ENCODE measurements at places on chromosomes 2 and 18.

- DNase-seq, result no peak
Observed at GRCh38 chr2:119088416-119088815, 70.1 kb downstream of the C1QL2 start.

DNA sequence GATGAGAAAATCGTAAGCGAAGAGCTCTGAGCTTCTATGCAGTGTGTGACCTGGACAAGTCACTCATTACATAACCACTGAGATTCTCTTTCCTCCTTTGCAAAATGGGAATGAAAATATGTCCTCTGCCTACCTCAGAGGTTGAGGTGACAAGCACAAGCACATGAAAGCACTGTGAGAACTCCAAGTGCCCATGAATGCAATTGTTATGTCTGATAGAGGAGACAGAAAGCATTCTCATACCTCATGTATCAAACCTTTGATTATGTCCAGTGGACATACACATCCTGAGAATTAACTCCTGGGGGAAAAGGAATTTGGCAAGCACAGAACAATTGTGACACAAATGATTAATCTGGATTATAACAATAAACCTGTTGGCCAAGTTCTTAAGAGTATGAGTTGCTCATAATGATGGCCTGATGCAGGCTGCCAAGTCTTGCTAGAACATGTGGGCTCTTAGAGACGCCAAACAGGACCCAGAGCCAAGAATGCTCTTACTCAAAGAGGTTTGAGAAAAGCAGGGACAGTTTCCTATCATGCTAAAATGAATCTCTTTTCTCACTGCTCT is 8.5 kb upstream of the RMDN2 start:
- no peak for DNase-seq

DNA sequence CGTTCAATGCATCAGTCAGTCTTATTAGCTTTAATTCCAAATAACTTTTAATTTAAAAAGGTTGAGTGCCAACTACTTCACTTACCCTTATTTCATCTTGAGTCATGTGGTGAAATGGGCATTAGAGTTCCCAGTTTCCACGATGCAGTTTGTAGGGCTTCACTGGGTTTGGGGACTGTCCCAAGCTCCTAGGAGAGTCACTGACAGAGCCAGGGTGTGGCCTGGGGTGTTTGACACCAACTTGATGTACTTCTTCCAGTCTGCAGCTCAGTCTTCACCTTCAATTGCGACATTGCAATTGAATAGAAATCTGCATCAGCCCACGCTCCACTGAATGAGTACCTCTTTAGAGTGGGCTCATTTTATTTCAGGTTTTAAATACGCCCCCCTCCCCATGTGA is 165.3 kb downstream of the ARL4C start:
- DNase-seq, result no peak

- no peak for DNase-seq
Observed at GRCh38 chr2:207670887-207671286, 40.6 kb upstream of the CCNYL1 start.

- DNase-seq, result no peak
Observed at GRCh38 chr2:238486123-238486848, 59.6 kb downstream of the ASB1 start.

DNA sequence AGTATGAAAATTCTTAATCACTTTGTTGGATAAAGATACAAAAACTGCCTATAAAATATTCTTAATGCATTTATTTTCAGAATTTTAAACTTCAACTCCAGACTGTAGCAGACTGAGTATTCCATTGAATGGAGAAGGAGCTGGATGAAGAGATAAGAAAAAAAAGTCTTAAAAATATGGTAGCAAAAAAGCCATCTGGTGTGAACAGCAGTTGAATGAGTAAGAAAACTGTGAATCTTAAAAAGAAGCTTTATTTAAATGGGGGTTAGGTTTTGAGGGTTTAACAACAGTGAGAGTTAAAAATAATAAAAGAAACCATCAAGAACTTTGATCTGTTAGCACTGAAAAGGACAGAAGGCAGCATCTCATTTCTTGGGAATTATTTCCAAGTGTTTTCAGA is 91.5 kb downstream of the KCNH7 start:
- no peak for DNase-seq

- DNase-seq, result no peak
Observed at GRCh38 chr2:216776066-216776850, 80.9 kb upstream of the IGFBP5 start.

GRCh38 chr18:12102136-12102842 is 8.6 kb downstream of the ANKRD62 start:
- DNase-seq, result no peak

GRCh38 chr2:211390536-211391188 is 834.3 kb downstream of the CPS1 start:
- DNase-seq, result no peak

GRCh38 chr18:51211552-51211951 is 14.1 kb upstream of the MEX3C start:
- peak; percentile 8 for DNase-seq

All from CD8-positive, alpha-beta T cell (primary cell).